ENCODE measurements at places on chromosomes 5 and 9. TPM values are rescaled to one million over a fixed set of nuclear protein-coding genes. Genes with fewer than 3 reads are reported as not detected.

DNA sequence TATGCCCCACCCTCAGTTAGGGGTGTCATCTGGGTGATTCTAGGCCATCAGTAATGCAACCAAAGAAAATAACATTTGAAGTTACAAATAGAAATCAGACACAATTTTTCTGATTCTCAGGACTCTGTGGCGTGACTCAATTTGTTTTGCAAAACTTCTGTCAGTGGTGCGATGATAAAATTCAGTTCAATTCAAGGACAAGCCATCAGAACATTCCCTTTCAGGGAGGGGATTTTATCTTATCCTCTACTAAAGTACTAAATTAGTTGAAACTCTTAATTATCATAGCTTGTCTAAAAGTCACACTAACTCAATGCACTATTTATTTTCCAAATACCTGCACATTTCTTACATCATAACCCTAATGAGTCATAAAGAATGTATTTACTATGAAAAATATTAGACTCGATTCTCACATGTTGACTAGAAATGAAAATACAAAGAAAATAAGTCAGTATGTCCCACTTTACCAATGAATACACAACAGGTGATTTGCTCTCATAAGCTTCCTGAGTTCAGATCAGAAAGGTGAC lies 28.2 kb downstream of the HTR4 start:
- no peak for DNase-seq

DNA sequence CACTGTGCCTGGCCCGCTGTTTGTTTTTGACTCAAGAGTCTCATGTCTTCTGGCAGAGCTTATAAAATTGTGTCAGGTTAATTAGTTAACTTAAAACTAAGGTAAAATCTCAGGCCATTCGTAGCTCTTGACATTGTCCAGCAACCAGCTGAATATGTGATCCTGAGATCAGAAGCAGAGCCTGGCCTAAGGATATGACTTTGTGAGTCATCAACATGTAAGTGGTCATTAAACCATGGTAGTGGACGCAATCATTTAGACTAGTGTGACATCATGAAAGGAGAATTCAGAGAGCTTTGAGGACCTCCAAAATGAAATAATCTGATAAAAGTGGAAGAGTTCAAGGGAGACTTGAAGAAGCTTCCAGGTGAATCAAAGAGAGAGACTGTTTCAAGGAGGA lies 23.3 kb downstream of the SPZ1 start:
- no peak for DNase-seq

DNA sequence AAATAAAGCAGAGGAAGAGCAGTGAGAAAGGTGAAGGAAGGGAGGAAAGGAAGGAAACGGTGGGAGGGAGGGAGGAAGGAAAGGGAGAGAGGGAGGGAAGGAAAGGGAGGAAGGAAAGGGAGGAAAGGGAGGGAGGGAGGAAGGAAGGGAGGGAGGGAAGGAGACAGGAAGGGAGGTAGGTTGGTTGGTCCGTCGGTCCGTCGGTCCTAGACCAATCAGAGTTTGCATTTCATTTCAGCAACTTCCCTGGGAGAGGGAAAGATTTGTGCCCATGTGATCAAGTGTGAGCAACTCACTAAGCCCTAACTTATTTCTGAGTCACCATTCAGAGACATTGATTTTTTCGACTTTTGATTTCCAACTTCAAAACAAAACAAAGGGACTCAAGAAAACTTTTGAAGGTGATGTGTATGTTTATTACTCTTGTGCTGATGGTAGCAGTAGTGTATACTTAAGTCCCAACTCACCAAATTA lies 18.8 kb downstream of the NANS start:
- DNase-seq: no peak

DNA sequence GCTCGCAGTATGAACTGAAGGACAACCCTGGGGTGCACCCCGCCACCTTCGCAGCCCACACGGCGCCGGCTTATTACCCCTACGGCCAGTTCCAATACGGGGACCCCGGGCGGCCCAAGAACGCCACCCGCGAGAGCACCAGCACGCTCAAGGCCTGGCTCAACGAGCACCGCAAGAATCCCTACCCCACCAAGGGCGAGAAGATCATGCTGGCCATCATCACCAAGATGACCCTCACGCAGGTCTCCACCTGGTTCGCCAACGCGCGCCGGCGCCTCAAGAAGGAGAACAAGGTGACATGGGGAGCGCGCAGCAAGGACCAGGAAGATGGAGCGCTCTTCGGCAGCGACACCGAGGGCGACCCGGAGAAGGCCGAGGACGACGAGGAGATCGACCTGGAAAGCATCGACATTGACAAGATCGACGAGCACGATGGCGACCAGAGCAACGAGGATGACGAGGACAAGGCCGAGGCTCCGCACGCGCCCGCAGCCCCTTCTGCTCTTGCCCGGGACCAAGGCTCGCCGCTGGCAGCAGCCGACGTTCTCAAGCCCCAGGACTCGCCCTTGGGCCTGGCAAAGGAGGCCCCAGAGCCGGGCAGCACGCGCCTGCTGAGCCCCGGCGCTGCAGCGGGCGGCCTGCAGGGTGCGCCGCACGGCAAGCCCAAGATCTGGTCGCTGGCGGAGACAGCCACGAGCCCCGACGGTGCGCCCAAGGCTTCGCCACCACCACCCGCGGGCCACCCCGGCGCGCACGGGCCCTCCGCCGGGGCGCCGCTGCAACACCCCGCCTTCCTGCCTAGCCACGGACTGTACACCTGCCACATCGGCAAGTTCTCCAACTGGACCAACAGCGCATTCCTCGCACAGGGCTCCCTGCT lies 3.8 kb downstream of the IRX1 start:
- DNase-seq: no peak

DNA sequence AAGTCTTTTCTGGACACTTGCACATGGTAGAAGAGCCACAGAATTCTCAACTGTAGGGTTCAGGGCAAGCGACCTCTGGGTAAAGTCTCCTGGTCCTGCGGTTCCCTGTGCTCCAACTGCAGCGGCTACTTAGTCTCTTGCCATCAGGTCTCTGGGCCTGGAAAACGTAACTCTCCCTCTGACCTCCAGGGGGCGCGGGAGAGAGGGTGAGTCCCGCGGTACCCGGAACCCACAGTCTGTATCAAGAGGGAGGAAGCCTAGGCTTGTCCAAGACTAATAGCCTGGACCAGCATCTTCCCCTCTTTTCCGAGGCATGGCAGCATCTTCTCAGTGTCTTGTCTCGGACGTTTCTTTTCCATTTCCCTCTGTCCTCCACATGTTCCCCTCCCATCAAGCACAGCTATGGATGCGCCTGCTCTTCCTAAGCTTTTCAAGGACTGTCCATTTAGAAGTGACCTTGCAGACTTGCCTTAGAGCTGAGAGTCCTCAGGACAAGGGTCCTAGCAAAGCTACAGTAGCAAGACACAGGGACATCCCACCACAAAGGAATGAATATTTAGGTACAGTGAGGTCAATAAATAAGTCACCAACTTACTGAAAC lies 59.3 kb downstream of the FSTL4 start:
- DNase-seq: peak; percentile 11

GRCh38 chr5:168123631-168124528 lies 167.6 kb upstream of the WWC1 start:
- no peak for DNase-seq

DNA sequence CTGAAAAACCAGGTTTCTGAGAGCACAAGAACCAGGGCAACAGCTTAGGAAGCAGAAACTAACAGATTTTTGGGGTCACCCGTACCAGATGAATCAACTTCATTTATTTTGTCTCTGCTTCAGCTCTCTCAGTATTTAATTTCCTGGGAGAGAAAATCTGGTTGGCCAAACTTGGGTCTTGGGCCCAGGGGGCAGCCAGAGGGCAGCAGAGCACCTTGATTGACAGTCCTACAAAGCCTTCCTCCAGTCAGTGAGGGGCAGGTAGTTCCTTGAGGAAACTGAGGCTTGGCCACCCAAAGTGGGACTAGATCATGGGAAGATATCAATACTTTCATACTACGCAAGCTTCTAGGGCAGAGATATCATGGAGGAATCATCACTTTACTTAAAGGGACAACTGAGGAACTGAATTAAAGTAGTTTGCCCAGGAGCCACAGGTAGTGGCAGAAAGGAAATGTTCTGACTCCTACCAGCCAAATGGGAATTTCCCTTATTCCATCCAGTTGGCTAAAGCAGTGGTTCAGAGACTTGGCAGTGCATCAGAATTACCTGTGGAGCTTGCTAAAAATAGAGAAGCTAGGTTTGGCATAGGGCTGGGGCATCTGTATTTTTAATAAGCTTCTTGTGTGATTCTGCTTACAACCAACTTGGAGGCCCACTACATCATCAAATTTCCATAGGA lies 21.5 kb upstream of the ARHGAP26 start:
- DNase-seq: no peak

DNA sequence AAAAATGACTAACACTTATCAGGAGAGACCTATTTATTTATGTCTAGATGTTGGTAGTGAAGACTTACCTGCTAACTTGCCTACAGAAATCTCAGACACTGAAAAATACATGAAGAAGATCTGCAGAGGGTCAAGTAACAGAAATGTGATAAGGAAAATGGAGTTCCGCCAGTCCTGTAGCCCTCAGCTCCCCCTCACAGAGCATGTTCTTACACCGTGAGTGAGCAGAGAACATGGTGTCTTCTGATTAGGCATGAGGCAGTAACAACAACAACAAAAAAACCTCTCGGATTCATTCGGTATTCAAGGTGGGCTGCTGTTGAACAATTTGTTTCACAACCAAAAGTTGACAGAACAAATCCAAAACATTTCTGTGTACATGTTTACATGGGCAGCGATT lies 162.0 kb upstream of the SNX2 start:
- no peak for DNase-seq

- DNase-seq: no peak
Observed at GRCh38 chr5:78562714-78563330, 85.8 kb downstream of the LHFPL2 start.

DNA sequence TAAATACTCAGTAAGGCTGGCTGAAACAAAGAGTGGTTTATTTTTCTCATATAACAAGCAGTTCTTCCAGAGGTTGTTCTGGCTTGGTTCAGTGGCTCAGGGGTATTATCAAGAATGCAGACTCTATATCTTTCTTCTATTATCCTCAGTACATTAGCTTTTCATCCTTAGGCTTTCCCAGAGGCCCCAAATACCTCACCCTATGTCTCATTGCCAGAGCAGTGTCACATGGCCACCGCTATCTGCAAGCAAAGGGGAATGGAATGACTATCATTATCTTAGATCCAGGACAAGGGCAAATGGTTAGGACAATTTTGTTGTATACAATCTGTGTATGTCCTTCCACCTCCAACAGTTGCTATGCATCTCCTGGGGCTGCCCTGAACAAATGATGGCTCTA lies 69.0 kb upstream of the SNX2 start:
- no peak for DNase-seq

GRCh38 chr5:150017226-150018005 lies 16.9 kb downstream of the HMGXB3 start:
- no peak for DNase-seq

- no peak for DNase-seq
Observed at GRCh38 chr5:80318212-80318611, 1.6 kb upstream of the SPZ1 start.

DNA sequence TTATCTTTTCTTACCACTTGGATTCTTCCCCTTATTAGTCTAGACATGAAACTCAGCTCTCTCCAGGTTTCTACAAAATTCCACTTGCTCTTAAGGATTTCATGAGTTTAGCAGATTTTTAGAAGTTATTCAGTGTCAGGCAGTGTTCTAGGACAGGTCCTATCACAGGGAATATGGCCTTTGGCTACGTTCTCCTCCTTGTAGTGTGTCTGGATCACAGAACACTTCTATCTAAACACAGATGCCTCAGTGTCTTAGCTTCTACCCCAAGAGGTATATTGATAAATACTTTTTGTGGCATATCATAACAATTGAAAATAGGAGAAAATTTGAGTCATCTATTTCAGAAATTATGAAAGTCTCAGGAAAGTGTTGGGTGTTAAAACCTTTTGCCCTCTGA lies 15.6 kb downstream of the RAB3C start:
- no peak for DNase-seq

- DNase-seq: no peak
Observed at GRCh38 chr5:180071531-180072255, at the start of gene RNF130. Gene RNF130, minus strand, starts transcription at chr5:180071759. Its CDS starts 57 bp downstream, at chr5:180071702.

DNA sequence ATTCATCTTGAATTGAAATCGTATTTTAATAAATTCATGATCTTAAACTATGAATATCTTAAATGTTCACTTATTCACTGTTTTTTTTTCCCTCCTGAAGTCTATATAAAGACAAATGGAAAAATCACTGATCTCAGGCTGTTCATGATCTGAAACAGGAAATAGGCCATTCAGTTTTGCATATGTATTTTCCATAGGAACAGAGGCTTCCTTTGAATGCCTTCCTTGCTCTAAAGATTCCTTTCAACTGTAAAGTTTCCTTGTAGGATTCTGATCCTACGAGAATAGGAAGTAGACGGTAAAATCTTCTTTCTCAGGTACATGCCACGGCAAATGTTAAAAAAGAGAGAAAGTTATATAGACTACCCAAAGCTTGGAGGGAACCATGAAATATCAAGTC lies 194.4 kb upstream of the PPP1R2B start:
- no peak for DNase-seq

DNA sequence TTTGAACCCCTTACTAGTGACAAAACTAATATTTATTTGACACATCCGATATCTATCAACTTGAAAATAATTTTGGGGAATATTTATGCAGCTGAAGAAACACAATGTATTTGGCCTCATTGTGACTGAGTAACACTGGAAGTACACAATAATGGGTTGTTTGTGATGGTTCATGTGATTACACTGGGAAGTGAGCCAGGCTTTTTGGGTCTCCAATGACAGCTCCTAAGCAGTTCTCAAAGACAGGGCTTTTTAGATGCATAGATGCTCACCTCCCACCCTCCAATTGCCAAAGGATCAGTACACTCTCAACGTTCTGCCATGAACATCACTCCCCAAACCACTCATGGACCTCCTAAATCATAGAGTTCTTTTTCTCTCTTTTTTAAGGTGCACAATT lies 170.0 kb downstream of the SLC24A2 start:
- no peak for DNase-seq

DNA sequence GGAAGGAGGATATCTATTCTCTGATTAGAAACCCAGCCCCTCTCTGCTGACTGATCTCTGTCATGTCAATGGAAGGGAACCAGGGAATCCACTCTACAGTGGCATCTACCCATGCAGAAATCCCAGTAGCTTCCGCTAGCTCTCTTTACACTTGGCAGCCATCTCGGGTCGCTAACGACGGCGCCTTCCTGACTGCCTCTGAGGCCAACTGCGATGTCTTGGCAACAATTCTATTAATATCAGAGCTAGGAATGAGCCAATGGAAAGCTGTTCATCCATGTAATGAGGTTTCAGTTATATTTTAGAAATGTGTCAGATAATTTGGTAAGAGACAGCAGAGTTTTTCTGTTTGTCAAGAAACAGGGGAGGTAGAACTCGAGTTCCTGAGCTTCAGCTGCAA lies 67.6 kb upstream of the ATP10B start:
- no peak for DNase-seq

Gene THG1L
- polyA plus RNA-seq: 16.7 TPM

Gene F2R
- 6.7 TPM for polyA plus RNA-seq

Gene PCDHB7
- 0.11 TPM for polyA plus RNA-seq

Gene AP3S1
- polyA plus RNA-seq: 85.0 TPM

Gene GNA14
- 1.4 TPM for polyA plus RNA-seq

Gene SLC6A3
- 14.9 TPM for polyA plus RNA-seq

Gene EQTN
- polyA plus RNA-seq: 0.21 TPM

Gene CAVIN4
- polyA plus RNA-seq: 0.23 TPM

Gene ZNF483
- polyA plus RNA-seq: 1.1 TPM

Gene ZNF883
- 1.6 TPM for polyA plus RNA-seq

Data from thymus (tissue), 14 donors.